ENCODE measurements at places on chromosomes 1 and 21. TPM values are rescaled to one million over a fixed set of nuclear protein-coding genes. Genes with fewer than 3 reads are reported as not detected.

GRCh38 chr1:43530483-43531106 is at the start of gene PTPRF:
Gene PTPRF, plus strand, starts transcription at chr1:43530883. Its CDS starts 14,193 bp downstream, at chr1:43545076.
- peak; percentile 80 for DNase-seq

DNA sequence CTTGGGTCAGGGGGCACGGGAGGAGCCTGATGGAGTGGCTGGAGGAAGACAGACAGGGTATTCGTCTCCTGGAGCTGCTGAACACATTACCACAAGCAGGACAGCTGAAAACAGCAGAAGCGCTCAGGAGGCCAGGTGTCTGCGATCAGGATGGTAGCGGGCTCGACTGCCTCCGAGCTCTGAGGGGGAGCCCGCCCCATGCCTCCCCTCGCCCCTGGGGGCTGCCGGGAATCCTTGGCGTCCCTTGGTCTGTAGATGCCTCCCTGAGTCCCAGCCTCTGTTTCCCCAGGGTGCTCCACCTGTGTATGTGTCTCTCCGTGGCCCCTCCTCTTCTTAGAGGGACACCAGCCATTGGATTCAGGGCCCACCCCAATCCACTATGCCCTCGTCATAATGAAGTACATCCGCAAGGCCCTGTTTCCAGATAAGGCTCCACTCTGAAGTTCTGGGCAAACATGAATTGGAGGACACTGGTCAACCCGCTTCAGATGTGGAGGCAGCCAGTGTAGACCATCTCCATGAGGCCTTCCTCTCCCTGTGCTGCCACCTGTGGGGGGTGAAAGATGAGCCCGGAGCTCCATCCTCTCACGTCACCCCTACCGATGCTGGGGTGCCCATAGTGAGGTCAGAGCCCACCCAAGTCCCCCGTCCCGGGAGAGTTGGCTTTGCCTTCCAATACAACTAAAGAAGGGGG is 67.8 kb downstream of the SPSB1 start:
- DNase-seq, result no peak

The FCRL4 gene
- total RNA-seq, result not detected

DNA sequence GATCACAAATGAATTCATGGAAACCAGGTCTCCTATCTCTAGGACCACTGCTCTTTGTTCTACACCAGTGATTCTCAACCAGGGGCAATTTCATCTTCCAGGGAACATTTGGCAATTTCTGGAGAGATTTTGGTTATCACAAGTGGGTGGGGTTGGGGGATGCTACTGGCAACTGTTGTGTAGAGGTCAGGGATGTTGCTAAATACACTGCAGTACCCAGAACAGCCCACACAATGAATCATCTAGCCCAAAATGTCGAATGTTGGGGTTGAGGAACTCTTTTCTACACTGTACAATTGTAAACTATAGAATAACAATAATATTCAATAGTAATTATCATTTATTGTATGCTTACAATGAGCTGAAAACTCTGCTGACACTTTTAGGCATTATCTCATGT is 55.7 kb upstream of the UBE2U start:
- no peak for DNase-seq

DNA sequence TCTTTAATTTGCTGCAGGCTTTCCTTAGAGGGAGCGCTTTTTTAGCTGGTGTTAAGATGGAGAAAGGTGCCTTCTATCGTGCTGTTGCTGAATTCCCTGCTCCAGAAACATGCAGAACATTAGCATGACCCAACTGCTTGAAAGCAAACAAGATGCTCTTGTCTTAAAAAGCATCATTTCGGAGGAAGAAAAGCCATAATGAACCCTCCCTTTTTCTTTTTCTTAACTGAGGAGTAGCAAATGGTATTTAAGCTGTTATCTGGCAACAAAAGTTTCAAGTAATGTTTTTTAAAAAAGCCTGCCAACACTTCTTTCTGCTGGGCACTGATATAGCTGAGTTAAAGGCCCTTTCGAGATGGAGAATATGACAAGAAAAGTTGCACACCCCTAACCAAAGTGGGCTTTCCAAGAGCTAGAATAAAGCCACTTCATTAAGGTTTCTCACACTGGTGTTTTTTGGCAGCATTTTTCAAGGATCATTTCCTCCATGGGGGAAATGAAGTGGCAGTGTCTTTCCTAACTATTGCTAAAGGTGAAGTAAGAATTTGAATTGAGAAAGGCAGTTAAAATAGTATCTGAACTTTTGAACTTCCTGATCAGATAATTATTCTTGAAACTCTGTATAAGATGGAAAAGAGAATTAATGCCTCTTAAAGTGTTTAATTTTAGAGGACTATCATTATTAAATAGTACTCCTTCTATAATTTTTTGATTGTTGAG is 38.8 kb downstream of the ST6GALNAC5 start:
- no peak for DNase-seq

- no peak for DNase-seq
Measured at GRCh38 chr1:12722626-12723025, 6.7 kb downstream of the AADACL3 start.

GRCh38 chr1:180616439-180616838 is 15.4 kb upstream of the XPR1 start:
- DNase-seq, result no peak

- DNase-seq, result no peak
Measured at GRCh38 chr1:235019961-235020360, 108.7 kb downstream of the TOMM20 start.

- DNase-seq, result no peak
Measured at GRCh38 chr1:104190821-104191220, 441.1 kb downstream of the AMY1C start.

- no peak for DNase-seq
Measured at GRCh38 chr1:231334079-231334666, 3.5 kb downstream of the EXOC8 start.

The MIXL1 gene
- total RNA-seq, result 0.29 TPM

The UQCRH gene
- total RNA-seq, result 282 TPM

GRCh38 chr1:108695535-108695934 is 3.4 kb downstream of the PRPF38B start:
- DNase-seq, result no peak

DNA sequence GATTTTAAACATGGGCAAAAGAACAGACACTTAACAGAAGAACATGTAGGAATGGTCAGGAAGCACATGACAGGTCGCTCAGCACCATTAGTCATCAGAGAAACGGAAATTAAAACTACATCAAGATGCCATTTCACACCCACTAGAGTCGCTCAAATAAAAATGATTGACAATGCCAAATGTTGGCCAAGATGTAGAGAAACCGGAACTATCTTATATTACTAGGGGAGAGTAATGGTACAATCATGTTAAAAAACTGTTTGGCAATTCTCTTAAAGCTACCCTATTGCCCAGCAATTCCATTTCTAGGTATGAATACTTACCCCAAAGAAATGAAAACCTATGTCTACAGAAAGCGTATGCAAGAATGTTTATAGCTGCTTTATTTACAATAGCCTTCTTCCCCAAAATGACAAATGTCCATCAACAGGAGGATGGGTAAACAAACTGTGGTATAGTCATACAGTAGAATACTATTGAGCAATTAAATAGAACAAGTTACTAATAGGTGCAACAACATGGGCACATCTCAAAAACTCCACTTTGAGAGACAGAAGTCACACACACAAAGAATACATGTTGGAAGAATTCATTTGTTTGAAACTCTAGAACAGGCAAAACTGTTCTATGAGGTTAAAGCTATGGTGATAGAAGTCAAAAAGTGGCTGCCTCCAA is 92.8 kb downstream of the ETS2 start:
- no peak for DNase-seq

DNA sequence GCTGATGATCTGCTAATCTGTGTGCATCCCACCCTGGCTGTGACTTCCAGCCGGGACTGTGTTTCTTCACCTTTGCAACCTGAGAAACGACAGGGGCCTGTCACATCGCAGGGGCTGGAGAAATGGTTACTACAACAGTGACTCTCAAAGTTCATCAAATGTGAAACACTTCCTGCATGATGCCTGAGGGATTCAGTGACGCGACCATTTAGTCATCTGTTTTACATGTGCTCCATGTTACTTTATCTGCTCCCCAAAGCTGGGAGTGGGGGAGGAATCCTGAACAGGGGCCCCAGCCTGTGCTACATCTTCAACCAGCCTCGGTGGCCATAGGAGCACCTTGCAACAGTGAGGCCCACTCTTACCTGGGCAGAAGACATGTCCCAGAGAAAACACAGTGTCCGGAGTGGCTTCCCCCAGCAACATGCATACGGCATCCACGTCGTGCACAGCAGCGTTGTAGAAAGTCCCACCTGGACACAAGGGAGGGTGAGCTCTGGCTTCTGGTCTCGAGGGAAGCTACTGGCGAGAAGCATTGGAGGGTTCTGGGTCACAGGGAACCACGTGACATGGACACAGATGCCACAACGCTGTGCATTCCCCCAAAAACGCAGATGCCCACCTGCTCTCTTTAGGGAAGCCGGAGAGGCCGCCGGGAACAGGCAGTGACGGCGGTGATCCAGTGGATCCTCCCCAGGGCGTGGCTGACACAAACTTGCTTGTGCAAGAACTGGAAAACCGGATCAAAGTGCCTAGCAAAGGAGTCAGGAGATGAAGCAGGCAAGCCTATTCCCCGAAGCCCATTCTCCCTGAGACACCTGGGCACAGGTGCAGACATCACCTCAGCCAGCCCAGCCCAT is 9.6 kb upstream of the CCDC27 start:
- DNase-seq, result no peak

The KCNJ9 gene
- total RNA-seq, result not detected

The PIGM gene
- total RNA-seq, result 6.3 TPM

DNA sequence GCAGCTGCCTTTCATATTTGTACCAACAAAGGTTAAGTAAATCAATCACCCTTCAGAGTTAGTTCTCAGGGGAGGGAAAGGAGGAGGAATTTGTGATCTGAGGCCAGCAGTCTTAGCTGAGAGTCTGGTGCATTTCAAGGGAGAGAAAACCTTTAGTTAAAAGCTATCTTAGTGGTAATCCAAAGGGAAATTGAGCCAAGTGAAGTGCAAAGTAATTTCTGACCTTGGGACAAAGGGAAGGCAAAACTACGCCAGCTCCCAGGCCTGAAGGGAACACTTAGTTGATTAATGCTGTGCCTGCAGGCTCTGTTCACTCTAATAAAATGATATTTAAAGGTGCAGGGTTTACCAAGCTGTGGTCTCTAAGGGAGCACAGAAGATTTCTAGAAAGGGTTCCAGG is 23.1 kb upstream of the FMOD start:
- no peak for DNase-seq

DNA sequence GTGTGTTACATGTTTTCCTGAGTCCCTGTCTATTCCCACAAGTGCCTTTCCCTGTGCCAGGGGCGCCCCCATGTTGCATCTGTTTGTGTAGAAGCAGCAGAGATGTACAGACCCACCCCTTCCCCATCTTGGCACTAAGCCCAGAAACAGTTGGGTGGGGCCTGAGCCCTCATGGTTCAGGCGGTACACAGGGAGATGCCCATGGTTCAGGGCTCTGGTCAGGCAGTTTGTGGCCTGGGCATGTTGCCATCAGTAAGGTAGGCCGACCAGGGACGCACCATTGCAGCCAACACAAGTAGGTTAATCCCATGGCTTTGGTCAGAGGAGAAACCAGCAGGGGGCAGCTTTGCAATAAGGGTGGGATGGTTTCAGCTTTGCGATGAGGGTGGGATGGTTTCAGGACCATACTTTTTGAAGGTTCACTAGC is 914 bp upstream of the ADGRB2 start:
- no peak for DNase-seq

DNA sequence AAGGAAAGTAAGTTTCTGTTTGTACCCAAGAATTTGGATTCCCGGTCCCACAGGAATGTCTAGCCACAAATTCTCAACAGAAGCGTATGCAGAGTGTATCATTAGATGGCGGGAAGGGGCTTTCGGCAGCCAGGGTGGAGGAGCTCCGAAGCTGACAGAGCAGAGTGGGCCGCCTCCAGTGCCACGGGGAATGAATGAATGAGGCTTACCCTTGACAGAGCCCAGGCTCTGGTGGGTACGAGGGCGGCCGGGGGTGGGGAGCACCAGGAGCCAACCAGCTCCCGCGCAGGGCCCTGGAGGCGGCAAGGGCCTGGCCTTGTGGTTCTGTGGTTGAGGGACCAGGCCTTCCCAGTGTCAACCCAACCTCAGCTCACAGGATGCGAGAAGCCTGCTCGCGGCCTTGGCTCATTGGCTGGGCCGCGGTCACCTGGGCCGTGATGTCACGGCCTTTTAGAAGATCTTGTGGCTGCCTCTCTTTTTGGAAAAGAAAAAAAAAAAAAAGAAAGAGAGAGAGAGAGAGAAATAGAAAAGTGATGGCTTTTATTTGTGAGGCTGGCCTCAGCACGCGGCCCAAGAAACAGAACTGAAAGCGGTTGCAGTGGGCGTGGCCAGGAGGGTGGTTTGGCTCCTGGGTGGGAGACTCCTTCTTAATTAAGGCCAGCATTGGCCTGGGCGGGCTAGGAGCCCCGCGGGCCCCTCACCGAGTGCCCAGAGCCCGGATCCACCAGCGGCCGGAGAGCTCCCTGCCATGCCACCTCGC is 34.9 kb upstream of the RUNX3 start:
- peak; percentile 91 for DNase-seq

The NEK7 gene
- 60.3 TPM for total RNA-seq

DNA sequence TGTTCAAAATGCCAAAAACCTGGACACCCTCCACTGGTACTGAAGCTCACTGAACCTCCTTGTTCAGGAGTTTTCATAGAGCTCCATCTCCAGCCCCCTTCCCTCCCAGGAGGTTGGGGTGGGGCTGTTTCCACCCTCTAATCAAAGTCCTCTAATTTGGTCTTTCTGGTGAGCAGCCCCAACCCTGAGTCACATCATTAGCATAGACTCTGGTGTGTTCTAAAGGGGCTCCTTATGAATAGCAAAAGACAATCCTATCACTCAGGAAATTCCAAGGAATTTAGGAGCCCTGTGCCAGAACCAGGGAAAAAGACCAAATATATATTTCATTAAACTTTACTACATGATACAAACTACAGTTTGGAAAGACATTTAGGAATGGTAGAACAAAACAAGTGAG is 13.2 kb upstream of the UBE4B start:
- no peak for DNase-seq

- DNase-seq, result no peak
Measured at GRCh38 chr1:202848191-202848542, 37.4 kb downstream of the PCAT6 start.

- no peak for DNase-seq
Measured at GRCh38 chr1:40507973-40508372, 594 bp upstream of the EXO5 start.

- no peak for DNase-seq
Measured at GRCh38 chr1:230827081-230827681, 41.1 kb downstream of the C1orf198 start.

- DNase-seq, result no peak
Measured at GRCh38 chr1:40232444-40232843, 15.3 kb upstream of the TMCO2 start.

The METTL18 gene
- total RNA-seq, result 6.5 TPM

DNA sequence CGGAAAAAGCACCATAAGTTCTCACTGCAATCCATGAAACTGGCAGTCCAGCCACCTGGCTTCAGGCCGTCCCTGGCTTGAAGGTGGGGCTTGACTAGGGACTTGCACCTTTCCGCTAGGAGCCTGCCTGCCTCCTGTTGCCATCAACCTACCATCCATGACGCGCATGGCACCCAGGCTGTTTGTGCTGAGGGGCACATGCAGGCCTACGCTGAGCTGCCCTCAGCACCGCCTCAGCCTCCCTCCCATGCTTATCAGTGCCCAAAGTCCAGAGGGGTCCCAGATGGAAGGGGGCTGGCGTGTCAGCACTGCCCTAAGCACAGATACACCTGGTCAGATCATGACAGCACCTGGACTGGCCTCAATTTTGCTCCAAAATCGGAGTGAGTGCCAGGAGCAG is 190.2 kb upstream of the LYPLAL1 start:
- no peak for DNase-seq
